Progenitor cell of endocrine pancreas (in vitro differentiated cells): ENCODE measurements at places on chromosomes 4 and X.
A peak's percentile ranks its signal among the peaks of the same experiment; 100 is the strongest.

DNA sequence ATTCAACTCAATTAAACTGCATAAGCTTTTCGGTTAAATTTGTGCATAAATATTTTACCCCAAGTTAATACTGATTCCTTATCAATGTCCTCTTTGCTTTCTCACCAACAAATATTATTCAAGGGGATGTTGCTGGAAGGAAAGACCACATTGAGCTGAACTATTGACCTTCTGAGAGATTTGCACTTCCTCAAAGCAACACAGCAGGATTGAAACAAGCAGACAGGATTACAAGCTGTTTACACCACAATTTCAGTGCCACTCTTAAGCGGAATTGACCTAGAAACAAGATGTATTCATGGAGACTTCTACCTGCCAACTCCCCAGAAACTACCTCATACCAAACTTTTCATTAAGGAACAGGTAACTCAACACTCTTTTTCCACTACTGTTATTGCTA, 96.5 kb upstream of the DUSP21 start:
- DNase-seq, result no peak

GRCh38 chr4:122819708-122820449, 6.8 kb upstream of the FGF2 start:
- no peak for DNase-seq

- no peak for DNase-seq
Observed at GRCh38 chrX:118745570-118745969, 18.2 kb downstream of the IL13RA1 start.

DNA sequence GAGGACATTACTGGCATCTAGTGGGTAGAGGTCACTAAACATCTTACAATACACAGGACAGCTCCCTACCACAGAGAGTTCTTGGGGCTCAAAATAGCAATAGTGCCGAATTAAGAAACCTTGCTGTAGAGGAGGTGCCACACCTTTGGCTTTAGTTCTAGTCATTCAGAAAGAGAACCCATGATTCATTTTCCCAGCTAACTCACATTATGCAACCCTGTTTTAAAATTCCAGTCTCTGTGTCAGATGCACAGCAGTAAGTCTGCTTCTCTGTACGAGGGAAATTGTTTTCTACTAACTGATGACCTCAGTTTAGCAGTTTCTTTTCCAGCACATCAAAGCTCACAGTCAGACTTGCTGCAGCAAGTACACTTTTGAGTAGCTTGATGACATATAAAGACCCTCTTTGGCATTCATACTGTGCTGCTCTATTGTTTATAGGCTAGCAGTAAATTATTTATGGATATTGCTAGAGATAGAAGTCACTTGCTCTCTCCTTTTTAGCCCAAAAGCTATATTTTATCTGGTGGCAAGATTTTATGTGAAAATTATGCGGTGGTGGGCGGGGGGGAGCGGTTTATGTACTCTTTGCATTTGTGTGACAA, 487.8 kb upstream of the MAGEB18 start:
- DNase-seq, result no peak

DNA sequence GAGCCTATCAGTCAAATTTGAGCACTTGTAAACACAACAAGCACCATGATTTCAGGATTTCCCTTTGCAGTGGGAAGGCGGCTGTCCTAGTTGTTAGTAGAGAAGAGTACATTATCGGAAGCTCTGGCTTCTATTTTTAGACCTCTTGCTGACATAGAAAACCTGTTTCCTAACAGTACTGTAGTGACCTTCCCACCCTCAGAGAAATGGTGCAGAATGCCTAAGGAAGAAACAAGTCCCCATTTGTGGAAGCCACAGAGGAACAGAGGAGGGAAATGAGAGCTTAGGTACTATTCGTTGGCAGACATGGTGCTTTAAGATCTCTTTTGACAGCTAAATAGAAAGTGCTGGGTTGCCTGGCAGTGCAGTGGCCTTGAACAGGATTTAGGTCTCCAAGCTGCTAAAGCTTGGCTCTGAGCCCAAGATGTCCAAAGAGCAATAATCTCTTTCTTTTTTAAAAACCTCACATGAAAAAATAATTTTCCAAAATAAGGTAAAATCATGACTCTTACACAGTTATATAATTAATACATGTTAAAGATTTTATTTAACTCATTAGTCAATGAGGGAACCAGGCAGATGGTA, 24.9 kb downstream of the GLRA2 start:
- DNase-seq, result no peak

DNA sequence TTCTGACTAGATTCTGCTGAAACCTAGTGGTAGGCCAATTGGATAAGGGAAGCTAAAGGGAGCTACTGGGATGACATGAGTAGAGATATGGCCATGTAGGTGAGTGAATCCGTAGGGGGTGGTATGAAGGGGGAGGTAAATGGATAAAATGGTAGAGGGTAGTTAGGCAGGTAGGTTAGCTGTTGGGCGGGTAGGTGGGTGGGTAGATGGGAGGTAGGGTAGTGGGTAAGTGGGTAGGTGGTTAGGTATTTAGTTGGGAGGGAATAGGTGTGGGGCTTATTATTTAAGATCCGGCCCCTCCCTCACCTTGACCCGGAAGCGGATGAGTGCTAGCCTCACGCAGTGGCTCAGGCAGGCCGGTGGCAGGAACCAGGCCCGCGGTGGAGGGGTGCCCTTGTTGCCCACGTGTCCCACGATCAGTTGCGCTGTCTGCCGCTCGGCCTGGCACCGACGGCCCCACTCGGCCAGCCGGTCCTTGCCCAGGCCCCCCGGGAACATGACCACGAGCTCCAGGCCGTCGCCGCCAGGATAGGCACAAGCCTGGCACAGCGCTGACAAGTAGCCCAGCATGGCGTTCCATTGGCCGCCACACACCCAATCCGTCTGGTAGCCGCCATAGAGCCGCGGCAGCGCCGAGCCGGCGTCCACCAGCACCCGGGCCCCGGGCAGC, 725 bp downstream of the FAM120C start:
- DNase-seq, result no peak

DNA sequence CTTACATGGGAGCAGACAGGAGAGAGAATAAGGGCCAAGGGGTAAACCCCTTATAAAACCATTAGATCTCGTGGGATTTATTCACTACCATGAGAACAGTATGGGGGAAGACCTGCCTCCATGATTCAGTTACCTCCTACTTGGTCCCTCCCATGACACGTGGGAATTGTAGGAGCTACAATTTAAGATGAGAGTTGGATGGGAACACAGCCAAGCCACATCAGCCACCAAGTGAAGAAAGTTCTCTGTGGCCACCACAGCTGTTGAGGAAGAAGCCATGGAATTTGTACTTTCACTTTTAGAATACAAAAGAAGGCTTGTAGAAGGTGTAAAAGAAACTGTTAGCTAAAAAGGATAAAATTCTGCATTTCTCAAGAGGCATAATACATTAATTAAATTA, 67.0 kb upstream of the CXorf51A start:
- DNase-seq, result no peak

DNA sequence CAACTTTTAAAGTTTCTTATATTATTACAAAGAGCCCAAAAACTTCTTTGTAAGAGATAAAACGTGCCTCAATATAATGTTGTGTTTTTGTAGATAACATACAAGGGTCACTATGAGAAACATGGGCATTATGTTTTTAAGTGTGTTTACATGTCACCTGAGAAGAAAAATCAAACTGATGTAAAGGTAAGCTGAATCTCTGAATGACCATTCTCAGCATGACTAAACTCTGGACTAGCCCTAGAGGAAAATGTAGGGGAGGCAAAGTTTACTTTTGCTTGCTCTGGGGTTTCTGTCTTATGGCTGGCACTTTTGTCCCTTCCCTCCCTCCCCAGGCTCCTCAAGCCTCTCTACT, 6.8 kb downstream of the MEPE start:
- DNase-seq, result no peak

DNA sequence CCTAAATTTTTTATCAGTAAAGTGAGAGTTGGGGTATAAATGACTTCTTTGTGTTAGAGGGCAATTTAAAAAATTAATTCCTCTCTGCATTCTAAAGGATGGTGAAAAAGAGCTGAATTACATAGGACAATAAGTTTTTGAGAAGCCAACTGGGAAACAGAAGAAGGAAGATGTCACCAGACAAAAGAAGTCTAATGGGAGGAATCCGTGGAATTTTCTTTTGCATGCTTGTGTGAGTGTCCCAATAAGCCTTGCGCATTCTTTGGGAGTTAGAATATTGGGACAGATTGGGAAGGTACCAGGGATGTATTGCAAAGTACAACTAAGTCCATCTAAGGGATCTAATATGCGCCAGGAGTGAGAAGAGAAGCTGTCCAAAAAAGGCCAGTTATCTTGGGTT, 35.1 kb upstream of the NR3C2 start:
- DNase-seq, result no peak

DNA sequence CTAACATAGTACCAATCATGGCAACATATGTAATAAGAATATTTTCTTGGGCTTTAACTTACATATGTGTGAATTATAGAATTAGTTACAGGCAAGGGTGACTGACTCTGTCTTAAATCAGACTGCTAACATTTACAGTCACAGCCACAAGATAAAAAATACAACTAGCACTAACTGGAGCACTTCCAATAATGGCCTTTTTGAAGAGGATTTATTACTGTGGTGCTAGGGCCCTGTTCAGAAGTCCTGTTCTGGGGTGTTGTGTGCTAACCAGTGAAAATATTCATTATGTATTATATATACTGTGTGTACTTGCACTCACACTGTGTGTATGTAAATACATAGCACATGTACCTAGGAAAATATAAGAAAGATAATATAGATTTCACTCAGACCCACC, 1611.2 kb downstream of the PCDH18 start:
- DNase-seq, result no peak

GRCh38 chr4:1187182-1187581, 14.8 kb upstream of the SPON2 start:
- DNase-seq, result no peak

DNA sequence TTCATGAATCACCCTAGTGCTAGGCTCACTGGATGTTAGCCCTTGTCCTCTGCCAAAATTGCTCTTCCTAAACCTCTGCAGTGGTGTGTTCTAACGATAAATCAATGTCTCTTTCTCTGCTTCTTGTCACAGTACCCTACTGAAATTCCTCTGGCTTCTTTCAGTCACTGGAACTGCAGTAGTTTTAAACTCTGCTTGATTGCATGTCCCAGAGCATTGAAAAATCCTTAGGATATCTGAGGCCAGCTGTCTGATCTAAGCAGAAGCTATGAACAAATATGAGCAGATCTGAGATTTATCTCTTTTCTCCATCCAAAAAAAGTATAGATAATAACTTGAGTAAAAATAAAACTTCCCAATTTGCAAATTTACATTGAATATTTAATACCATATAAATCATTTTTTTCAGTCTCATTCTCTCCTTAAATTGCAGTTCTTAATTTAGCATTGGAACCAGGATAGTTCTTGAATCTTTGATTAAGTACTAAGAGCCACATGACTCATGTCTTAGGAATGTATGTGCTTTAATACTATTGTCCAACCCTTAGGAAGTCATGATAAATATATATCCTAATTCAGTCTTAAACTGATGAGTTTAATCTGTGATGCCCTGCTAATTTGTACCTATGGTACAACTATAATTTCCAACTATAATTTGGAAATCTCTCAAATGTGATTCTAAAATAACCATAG, 169.7 kb downstream of the PDHA2 start:
- no peak for DNase-seq

DNA sequence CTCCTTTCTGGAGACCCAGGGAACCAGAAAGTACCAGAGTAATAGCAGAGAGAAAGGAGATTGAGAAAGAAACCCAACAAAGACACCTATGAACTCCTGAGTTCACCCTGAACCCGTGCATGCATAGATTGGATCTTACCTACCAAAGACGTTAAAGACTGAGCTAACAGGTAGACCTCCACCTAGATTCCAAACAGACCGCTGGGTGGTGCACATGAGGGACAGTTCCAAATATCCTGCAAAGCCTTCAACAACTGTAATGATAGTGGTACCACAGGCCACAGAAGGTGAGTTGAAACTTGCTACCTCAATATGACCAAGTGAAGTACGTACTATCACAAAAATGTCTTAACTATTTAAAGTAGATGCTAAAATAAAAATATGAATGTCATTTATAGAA, 34.0 kb upstream of the NR0B1 start:
- no peak for DNase-seq

DNA sequence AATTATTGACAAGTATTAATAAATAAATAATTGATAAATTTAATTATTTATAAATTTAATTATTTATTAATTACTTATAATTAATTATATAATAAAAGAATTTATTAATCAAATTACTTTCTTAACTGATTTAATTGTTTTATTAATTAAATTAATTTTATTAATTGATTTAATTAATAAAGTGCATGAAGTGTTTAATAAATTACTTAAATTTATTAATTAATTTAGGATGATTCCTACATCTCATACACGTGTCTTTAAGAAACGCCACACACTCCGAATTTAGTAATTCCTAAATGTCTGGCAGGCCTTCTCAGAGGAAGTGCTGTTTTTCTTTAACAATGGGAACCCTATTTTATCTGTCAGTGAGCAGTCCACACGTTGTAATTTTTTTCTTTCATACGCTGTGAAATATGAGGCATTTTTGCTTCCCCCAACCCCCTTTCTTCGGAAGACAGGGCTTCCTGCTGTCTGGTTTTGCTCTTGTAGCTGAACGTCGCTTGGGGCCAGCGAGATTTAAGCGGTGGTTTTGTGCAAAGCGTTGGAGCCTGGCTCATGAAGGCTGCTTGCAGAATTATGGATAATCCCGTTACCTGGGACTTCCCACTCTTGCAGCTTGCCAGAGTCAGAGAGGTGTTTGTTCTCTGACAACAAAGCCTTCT, 46.8 kb downstream of the CRLF2 start:
- no peak for DNase-seq

- DNase-seq, result no peak
Observed at GRCh38 chr4:181687116-181687515, 556.1 kb upstream of the TENM3 start.

DNA sequence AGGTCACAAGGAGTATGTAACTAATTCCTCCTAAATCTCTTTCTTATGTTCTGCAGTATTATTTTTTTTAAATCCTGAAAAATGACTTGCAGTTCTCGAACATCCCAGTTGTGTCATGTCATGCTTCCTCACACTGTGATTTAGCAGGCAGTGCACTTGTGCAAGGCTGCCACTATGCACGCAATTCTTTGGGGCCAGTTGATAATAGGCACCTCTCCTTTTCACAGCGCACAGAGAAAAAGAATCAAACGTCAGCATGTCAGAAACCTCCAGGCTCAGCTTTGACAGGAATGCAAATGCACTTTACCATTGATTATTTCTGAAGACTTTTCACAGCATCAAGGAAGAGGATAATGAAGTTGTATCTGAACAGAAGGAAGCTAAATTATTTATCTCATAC, 62.9 kb downstream of the FGF13 start:
- no peak for DNase-seq

- no peak for DNase-seq
Observed at GRCh38 chr4:74189331-74190043, 31.6 kb downstream of the MTHFD2L start.

DNA sequence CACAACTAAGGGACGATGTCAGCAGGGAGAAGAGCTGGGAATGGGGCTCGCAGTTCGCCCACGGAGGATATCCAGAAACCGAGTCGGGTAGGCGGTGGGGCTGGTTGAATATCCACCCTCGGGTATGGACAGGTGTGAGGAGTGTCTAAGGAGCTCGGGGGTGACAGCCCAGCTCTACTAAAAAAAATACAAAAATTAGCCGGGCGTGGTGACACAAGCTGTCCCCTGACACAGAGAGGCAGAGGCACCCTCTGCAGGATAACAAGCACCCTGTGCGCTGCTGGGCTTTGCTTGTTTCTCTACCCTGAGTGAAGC, 12.2 kb upstream of the ASMTL start:
- peak; percentile 4 for DNase-seq
